NAMALWA (cell line): ENCODE measurements at places on chromosomes 1 and 21.

- DNase-seq = no peak
These were observed 3.0 kb upstream of the RRP1 start for GRCh38 chr21:43786300-43786806.

GRCh38 chr1:31234123-31234708, 5.5 kb downstream of the NKAIN1 start:
- DNase-seq = no peak

DNA sequence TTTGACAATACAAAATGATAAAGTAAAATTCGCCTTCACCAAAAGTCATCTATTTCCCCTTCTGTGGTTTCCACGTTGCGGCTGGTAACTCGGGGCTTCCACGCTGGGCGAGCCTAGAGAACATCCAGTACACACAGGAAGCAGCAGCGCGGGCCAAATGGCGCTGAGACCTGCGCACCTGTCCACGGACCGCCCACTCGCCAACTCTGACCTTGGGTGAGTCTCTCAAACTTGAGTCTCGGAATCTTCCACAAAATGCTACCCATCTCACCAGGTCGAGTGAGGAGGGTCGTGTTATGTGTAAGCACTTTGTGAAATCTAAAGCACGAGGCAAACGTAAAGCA, 820 bp upstream of the TTF2 start:
- no peak for DNase-seq

DNA sequence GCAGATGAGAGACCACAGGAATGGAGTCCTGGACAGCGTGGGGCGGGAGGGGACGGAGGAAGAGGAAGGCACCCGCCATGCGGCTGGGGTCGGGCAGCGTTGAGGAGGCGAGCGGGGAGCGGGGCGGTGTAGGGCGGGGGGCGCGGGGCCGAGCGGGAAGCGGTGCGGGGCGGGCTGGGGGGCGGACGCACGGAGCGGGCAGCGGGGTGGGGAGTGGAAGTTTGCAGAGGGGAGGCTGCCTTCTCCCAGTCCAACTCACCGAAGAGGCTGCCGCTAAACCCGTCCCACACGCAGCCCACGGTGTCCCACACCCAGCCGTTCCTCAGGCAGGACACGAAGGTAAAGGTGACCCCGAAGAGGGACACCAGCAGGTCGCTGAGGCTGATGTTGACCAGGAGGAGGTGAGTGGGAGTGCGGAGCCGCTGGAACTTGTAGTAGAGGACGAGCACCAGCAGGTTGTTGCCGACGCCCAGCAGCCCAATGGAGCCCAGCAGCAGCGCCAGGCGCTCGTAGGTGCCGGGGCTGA, 483 bp downstream of the CHML start:
- DNase-seq = no peak

- no peak for DNase-seq
These were observed 281.2 kb downstream of the AKT3 start for GRCh38 chr1:243568793-243569192.

- no peak for DNase-seq
These were observed 118.2 kb downstream of the FOXD2 start for GRCh38 chr1:47555841-47556560.

DNA sequence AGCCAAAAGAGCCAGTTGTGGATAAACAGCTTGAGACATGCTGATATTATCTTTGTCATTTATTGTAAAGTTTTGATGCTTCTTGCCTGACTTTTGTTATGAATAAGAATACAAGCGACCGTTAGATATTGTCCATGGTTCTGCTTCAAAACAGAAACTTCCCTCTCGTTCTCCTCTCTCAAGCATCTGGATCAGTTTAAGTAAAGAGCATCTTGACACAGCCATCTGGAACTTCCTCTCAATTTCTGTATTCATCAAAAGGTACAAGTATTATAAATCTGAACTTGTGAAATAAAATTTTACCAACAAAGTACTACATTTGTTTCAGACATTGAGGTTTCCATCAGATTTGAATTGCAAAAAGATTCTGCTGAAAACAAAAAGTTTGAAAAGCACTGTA, 36.4 kb upstream of the CLDN14 start:
- DNase-seq = no peak

GRCh38 chr1:31421371-31422040, 8.5 kb downstream of the SERINC2 start:
- peak; percentile 76 for DNase-seq
